Activated CD8-positive, alpha-beta memory T cell treated with anti-CD3 and anti-CD28 coated beads, Interleukin-2, amount 50 U/mL, for 48 hours (primary cell): ENCODE measurements at places on chromosomes 13 and 19.

DNA sequence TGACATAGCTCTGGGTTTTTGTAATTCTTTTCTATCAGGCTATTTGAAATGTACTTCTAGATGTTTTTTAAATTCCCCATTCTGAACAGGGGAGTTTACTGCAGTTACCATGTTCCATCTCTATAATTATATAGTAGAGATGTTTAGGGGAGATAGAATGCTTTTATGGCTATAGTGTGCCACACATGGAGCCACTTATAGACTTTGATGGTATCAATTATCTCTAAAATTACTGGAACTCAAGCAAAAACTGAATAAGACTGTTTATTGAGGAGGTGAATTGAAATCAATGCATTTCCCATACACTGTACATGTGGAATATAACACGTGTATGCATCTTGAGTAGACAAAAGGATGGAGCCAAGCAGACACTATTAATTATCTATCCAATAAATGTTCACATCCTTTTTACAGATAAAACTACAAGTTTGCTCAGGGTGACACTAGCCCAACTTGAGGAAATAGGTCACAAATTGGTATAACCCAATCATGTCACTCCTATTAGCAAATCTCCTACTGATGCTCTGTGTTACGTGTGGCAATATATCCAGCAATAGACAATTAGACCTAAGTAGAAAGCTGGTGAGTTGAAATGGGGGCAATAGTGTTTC, 1882.6 kb downstream of the PCDH9 start:
- no peak for DNase-seq

DNA sequence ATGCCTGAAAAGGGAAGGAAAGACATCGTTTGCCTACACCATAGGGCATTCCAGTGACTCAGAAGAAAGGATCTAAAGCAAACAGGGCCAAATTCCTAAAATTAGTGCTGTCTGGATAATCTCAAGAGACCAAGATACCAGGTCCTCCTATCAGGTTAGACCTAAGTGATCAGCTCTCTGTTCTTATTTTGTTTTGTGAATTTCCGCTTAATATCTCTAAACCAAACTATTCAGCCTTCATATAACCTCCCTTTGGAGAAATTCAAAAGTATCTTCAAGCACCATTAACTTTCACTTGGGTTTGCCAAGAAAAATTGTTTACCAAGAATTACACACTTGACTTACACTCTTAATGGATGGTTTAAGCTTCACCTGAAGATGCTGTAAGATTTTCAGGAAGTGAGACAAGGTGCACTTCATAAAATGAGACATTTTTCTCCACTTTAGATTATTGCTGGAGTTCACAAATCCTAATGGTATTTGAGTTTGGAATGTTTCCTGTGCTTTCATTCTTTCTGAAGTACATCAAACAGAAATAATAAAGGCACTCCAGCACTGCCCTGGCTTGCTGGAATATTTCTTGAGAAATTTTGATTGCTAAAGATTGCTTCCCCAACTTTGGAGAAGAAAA, 376.1 kb downstream of the LMO7 start:
- no peak for DNase-seq

DNA sequence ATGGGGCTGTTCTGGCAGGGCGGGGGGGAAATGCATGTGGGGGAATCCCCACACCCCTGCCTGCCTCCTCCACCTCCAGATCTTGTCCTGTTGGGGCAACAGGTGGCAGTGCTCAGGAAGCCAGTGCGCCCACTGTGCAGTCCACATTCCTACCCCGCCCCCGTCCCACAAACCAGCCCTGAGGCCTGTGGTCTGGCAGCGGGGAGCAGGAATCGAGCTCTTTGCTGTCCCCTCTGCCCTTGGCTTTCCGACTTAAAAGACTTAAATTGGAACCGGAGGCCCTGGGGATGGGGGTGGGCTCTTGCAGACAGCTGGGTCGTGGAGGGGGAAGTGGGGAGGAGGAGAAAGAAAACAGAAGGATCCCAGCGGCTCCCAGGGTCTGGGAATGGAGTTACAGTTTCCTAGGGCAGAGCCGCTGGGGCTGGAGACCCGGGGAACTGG, 4.3 kb downstream of the NANOS3 start:
- DNase-seq = peak; percentile 69

DNA sequence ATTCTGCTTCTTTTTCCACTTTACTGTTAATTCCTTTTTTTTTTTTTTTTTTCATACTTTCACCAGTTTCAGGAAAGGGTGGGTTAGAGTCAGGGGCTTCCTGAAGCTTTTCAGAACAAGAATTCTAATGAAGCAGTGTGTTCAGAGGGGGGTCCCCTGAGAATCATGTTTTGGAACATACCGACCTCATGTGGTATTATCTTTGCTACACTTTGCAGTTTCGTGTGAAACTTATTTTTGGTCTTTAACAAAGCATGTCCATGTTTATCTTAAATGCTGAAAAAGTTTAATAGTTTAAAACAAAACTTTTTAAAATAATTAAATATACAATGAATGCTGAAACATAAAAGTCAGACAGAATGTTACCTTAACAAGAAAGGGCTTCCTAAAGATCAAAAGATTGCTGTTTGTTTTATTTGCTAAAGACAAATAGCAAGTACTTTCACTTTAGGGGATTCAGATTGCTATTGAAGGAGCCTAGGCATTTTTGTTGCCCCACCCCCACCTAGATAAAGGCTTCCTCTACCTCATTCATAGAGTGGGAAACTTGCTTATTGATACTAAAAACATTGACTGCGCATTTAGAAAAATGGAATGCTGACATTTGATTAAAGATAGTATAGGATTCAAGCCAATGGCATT, 21.1 kb upstream of the POMP start:
- DNase-seq = no peak

- DNase-seq = peak; percentile 18
Measured at GRCh38 chr19:29381353-29382203, 144.2 kb upstream of the VSTM2B start.

DNA sequence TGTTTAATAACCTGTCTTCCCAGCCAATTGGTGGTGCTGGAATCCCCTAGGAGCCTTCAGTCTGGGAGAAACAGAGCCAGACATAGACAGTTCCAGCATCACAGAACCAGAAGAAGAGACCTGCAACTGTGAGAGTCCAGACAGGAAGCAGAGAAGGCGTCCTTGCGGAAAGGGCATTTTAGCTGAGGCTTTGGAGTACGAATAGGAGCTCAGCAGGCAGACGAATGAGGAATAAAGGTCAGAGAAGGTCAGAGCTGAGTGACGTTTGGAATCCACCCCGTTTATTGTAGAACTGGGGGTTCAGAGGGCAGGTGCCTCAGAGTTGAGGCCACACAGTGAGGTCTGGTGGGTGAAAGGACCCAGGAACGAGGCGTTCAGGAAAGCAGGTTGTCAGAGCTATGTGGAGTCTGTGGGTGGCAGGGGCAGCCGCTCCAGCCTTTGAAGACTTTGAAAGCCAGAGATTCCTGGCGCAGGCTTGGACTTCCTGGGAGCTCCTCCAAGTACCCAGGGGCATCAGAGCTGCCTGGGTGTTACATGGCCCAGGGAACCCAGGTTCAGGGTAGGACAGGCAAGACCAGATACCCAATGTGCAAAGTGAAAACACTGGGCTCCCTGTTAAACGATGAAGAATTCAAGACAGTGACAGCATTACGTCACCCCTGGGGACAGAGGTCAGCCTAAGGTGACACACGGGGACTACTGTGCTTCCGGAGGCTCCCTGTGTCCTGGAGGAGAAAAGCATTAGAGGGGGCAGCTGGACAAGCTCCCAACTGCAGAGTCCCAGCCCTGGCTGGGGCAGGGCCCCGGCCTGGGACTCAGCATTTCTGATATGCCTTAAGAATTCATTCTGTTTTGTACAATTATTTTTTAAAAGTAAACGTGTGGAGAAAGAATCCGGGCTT, 5.5 kb downstream of the ARRDC2 start:
- DNase-seq = no peak

GRCh38 chr19:1855040-1855827, 7.0 kb upstream of the REXO1 start:
- peak; percentile 91 for DNase-seq

DNA sequence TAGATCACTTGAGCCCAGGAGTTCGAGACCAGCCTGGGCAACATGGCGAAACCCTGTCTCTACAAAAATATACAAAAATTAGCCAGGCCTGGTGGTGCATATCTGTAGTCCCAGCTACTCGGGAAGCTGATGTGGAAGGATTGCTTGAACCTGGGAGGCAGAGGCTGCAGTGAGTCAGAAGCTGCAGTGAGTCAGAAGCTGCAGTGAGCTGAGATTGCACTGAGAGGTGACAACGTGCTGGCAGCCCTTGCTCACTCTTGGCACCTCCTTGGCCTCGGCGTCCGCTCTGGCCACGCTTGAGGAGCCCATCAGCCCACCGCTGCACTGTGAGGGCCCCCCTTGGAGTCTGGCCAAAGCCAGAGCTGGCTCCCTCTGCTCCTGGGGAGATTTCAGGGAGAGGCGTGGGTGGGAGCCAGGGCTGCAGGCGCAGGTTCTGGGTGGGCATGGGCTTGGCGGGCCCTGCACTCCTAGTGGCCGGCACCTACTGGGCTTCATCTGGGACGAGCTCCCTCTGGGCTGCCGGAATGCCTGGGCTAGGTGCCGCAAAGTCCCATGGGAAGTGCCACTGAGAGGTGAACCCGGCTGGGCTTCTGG, 39.5 kb upstream of the RPL21 start:
- DNase-seq = no peak

- DNase-seq = no peak
Measured at GRCh38 chr19:46451352-46451751, 20.0 kb downstream of the PNMA8A start.

DNA sequence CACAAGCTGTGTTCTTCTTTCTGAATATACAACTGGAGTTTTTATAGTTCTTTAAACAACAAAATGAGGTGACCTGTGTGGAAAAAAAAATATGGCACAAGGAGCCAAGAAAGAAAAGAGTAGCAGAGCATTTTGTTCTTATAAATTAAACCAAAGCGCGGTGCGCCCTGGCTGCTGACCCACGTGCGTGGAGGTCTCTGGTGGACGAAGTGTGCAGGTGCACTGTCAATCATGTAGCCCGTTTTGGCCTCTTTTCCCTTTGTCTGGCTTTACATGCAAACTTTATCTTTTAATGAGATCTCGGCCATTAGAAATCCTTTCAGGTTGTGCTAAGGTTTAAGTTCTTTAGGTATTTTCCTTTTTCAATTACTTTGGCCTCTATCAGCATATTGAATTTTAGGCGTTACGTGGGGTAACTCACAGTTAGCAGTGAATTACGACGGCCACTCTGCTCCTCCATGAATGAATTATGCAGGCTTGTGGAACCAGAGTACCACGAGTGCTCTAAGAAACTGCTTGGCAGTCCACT, 443.9 kb upstream of the SLC10A2 start:
- no peak for DNase-seq

- DNase-seq = peak; percentile 88
Measured at GRCh38 chr19:47210689-47211316, 20.2 kb downstream of the BBC3 start.

DNA sequence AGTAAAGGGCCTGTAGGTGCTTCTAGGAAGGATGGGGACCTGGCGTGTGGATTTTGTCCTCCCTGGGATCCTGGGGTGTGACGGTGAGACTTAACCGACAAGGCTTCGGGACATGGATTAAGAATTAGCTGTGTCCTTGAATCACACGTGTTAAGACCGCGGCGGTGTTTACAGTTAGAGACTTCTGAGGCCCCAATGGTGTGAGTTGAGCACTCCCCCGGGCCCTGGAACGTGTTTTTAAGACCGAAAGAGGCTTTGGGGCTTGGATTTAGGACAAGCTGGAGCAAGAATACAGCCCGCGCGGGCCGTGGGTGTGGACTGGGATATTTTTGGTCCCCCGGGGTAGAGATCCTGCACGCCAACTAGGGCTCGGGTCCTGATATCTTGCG, 1.2 kb upstream of the SLC27A1 start:
- DNase-seq = no peak

DNA sequence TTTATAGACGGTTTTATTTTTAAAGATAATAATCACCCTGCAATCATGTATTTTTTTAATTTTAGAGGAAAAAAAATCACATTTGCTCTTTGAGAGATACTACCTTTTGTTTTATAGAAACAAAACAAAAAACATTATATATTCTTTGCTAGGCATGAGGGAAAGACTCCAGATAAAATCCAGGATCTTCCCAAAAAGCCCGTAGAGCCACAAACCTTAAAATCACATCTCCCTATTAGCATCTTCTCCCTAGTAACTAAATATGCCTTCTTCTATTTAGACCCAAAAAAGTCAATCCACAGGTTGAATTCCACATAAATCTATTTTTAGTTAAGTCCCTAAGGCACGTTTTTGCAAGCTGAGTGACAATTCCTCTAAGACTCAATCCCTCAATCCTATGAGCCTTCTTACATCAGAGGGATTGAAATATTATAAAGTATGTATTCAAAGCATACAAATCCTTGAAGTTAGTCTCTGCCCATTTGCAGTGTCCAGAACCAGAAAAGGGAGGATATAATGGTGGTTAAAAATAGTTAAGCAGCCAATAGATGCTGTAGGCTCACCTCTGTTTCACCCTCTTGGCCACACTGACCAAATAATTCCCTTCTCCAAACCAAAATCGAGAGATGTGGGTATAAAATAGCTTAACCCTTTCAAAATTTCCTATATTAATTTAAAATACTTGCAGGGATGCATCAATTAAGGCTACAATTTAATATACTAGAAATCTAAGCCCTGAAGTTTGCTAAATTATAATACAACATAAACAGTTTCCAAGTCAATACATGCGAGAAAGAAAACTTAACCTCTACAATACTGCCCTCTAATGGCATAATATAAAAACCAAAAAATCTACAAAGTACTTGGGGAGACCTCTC, 64.0 kb downstream of the SERP2 start:
- DNase-seq = no peak

DNA sequence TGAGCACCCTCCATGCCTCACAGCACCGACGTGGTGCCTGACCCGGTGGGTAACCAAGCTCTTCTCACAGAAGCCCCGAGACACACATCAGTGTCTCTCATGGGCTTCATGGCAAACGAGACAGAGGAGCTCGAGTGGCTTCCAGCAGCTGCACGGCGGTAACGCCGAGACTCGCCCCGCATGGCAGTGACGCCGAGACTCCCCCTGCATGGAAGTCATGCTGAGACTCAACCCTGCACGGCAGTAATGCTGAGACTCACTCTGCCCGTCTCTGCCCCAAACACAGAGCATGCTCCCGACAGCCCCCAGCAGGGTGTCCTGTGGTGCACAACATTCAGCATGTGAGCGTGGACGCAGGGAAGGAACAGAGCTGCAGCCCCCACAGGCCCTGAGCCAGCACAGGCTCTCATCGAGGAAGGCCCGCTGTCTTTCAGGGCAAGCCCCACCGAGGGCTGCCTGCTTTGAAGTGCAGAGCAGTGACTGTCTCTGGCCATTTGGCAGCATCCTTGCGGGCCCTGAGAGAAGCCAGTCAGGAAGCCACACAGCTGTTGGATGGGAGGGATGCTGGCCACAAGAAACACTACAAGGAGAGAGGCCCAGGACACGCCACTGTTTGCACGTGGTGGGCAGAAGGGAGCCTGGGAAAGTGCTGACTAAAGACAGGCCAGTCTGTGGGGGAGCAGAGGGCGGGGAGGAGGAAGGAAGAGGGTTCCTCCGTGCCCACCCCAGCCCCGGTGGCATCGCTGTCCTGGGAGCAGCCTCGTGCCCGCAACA, 9.5 kb downstream of the GAS6 start:
- peak; percentile 52 for DNase-seq
